Astrocyte of the spinal cord (primary cell): ENCODE measurements at places on chromosomes 2 and 18.
A peak's percentile ranks its signal among the peaks of the same experiment; 100 is the strongest.

DNA sequence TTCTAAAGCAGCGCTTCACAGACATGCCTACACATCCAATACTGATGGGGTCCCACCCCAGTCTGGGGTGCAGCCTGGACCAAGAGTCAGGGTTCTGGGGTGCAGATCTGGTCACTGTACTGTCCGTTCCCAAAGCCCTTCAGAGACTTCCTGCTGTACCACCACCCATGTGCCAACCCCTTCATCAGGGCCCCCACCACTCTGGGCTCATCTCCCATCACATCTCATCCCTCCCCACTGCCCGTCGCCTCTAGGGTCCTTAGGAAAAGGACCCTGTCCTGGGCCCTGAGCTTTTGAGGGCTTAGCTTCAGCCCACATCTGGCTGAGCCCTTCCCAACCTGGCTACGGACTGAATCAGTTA lies 37.9 kb upstream of the ID2 start:
- DNase-seq: no peak

- DNase-seq: peak; percentile 82
Observed at GRCh38 chr2:166593403-166593802, 99.4 kb upstream of the SCN7A start.

GRCh38 chr2:157838442-157839161 lies 37.5 kb downstream of the ACVR1 start:
- peak; percentile 88 for DNase-seq

DNA sequence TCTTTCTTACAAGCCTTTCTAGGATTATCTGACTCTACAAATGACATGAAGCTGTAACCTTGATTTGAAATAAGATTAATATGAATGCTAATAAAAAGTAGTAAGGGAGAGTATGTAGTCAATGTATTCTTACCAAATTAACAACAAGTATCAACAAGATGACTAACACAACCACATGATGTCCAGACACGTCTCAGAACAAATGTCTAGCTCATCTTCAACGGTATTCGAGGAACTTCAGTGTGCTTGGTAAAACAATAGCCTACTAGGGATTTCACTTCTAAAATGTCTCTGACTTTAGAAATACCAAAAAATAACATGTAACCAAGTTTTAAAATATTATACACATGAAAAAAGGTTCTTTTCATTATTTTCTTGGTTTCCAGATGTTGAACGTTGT lies 3.4 kb downstream of the HDLBP start:
- DNase-seq: peak; percentile 47

DNA sequence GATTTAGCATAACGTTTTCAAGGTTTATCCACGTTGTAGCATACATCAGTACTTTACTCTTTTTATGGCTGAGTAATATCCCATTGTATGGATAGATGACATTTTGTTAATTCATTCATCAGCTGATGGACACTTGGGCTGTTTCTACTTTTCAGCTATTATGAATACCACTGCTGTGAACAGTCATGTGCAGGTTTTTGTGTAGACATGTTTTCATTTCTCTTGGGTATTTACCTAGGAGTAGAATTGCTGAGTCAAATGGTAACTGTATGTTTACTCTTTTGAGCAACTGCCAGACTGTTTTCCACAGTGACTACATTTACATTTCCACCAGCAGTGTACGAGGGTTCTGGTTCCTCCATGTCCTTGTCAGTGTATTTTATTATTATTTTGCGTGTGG lies 33.9 kb downstream of the COX7A2L start:
- DNase-seq: no peak

DNA sequence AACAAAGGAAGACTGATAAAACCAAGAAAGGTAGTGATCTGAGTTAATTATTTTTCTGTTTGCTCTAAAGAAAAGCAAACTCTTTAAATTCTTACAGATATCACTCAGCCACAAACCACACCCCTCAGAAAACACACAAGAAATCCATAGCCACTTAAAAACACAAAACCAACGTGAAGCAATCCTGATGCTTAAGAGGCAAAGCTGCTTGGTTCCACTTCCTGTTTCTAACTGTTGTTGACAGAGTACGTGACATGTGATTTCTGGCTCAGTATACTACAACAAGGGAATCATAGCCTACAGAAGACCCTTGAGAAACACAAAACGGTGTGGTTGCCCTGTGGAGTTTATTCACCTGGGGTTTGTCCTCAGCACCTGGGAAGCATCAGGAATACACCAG lies 240.9 kb upstream of the APCDD1 start:
- DNase-seq: no peak

GRCh38 chr2:211103989-211104388 lies 547.6 kb downstream of the CPS1 start:
- no peak for DNase-seq

GRCh38 chr2:40213071-40213470 lies 238.8 kb downstream of the SLC8A1 start:
- peak; percentile 56 for DNase-seq

DNA sequence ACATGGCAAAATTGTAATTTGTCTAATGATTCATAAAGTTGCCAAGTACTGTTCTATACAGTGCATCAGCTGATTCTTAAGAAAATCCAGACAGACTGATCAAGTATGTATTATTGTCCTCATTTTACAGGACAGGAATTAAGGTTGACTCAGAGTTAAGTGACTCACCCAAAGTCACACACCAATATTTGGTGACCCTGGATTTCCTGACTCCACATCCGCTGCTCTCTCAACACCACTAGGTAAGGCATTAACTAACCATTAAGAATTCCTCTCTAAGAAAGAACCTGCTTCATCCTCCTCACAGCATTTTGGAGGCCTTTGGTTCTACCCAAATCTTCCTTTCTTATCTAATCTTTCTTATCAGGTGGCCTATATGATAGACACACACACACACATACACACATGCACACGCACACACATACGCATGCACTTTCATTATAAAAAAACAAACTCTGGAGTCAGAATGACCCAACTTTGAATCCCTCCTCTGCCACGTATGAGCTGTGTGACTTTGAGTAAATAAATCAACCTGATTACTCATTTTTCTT lies 150.8 kb downstream of the ANKRD44 start:
- peak; percentile 74 for DNase-seq

DNA sequence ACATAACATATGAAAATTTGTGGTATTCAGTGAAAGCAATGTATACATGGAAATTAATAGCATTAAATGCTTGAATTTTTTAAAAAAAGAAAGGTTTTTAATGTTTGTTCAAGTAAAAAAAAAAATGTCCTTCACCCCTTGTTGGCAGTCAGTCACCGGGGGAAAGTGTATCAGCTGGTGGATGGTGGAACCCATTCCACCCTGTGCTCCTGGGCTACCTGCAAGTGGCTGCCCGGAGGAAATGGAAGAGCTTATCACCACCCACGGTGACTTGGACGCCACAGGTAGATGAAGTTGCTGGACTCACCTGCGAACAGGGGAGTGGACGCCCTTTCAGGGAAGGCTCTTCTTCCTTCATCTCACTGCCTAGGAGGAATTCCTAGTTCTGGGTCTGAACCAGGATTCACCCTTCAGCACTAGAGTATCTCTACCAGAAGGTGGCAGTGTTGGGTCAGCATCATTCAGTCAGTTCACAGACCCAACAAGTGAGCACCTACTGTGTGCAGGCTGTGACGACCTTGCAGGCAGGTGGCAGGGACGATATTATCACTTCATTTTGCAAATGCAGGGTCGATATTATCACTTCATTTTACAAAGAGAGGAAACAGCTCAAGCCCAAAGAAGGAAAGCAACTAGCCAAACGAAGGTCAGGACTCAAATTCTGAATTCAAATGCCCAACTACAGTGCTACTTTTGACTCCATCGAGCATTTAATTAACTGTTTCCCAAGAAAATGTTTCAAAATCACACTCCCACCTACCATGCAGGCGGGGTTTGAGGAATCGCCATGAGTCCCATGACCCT lies 35.8 kb downstream of the CIB4 start:
- DNase-seq: peak; percentile 35
